ENCODE measurements at places on chromosomes 3 and 15.

GRCh38 chr15:64144192-64144564, 7.4 kb upstream of the SNX22 start:
- DNase-seq: no peak

- no peak for DNase-seq
Observed at GRCh38 chr3:116226266-116226665, 219.0 kb downstream of the LSAMP start.

DNA sequence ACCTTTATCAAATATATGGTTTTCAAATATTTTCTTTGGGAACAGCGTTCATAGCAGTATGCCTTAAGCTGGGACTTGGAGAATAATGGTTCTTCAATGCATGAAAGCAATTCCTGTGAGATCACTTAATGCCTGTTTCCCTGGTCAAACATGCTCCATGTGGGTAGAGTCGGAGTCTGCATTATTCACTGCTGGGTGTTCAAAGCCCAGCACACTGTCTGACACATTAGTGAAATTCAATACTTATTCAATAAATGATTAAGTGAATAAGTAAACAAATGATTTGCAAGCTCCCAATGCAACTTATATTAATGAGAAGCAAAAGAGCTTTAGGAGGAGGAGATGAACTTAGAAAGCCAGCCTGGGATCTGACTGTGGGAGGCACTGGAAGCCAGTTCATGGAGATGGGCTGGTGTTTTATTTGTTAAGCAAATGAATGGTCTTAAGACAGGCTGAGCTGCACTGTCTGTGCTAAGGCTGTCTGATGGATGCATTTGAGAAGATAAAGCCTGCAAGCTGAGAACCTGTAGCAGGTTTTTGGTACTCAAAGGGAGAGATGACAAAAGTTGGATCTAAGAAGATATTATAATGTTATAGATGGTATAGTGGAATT, 490.8 kb downstream of the MCTP2 start:
- DNase-seq: no peak

DNA sequence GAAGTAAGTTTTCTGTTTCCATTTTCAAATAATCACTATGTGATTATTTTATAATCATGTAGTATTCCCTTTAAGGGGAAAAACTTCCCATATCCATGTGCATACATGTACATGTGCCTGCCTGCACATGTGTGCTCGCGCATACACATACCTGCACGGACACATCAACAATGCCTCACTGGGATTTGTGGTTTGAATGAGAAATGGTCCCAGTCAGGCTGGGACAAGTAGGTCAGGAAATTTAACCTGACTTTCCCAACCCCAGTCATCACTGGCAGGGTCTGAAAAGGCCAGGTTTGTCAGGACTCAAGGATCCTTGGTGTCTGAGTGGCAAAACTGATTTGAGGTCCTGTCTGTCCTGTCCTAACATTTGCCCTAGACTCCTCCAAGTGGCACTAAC, 109.3 kb upstream of the MRPS22 start:
- DNase-seq: no peak

DNA sequence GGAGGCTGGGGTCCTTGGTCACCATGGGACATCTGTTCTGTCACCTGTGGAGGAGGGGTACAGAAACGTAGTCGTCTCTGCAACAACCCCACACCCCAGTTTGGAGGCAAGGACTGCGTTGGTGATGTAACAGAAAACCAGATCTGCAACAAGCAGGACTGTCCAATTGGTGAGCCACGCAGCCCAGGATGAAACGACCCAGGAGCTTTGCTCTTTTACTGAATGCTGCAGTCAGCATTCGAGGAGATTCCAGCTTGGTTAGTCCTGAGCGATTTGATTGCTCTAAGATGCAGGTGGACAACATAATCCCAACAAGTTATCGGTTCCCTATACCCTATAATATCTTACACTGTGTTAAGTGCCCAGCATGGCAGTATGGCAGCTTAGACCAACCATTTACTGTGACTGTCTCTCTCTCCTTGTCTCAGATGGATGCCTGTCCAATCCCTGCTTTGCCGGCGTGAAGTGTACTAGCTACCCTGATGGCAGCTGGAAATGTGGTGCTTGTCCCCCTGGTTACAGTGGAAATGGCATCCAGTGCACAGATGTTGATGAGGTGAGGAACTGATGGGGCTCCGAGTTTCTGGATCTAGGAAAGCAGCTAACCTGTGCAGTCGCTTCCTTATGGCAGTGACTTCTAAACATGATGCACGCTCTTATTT, 7.8 kb downstream of the THBS1 start:
- DNase-seq: no peak

DNA sequence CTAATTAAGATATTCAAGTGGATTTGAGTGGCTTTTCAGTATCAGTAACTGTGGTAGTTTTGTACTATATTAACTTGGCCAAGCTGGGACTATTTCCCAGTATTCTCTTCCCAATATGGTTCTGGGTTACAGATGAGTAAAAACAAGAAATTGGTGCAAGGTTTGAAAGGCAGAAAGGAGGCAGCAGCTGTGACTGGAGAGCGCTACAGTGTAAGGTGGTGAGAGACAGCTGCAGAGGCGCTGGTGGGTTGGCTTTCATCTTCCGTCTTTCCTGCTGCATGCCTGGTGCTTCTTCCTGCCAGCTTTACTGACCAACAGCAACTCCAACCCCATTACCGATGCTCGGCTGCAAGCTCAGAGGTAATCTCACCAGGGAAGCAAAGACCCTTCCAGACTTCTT, 9.8 kb downstream of the DPH3 start:
- DNase-seq: no peak

- DNase-seq: no peak
Observed at GRCh38 chr15:99187936-99188335, 61.4 kb downstream of the TTC23 start.

- DNase-seq: no peak
Observed at GRCh38 chr3:24401811-24402185, 92.9 kb downstream of the THRB start.

DNA sequence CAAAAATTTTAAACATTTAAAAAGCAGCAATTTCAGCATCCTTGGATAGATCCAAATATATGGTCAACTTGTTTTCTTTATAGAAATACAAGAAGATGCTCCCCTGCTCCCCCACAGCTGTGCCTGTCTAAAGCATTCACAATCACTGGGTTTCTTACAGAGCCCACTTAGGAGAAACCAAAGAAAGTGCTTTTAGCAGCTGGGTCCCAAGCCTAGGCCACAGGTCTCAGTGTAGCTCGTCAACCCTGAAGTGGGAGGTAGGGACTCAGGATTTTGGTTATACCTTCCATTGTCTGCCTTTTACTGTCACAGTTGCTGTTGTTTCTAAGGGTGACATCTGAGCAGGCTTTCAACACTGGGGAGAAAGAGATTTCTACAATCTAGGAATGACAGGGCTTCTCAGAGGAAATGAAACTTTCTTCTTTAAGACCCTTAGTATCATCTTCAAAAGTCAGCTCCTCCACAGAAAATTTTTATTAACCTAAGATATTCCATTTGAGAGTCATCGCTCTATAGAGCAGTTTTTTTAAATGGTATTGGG, 199.3 kb upstream of the CMC1 start:
- DNase-seq: no peak

DNA sequence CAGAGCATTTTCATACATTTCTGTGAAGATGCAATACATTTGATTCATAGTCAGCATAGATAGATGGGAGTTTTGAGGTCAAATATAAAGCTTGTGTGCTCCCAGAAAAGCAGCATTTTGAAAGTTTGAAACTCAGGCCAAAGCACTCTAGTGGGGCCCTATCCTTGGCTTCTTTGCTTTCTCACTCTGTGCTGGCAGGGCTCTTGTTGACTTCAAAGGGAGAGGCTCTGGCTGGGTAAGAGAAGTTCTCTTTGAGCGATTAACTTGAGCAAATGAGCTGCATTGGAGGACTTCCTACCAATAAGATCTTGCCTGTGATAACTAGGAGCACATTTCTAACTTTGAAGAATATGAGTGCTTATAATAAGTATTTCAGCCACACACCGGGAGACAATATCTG, 214.0 kb upstream of the RARB start:
- no peak for DNase-seq

DNA sequence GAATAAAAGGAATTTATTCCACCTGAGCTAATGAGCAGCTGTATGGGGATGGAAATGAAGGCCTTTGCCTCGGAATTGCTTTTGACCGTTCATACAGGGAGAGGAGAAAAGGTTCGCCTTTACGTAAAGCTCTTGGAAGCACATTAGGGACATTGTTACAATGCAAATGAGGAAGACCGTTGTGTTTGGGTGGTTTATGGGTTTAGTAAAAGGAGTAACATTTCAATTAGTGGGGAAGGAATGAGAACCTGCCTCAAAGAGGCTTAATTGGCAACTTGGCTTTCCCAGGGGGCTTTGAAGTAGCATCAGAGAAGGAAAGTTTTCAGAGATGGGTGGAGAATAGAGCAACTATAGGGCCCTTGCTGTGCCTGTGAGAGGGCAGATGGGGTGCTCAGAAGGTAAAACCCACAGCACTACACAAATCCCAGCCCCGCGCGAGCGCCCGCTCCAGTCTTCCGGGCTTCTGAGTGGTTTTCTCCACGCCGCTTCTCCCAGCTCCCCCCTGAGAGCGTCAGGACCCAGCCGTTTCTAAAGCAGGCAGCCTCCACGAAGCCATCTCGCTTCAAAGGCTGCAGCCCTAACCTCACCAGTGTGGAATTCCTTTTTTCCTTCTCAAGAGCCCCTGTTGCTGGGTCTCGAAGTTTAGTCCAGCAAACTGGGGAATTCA, 192.0 kb upstream of the HES1 start:
- DNase-seq: no peak

- DNase-seq: no peak
Observed at GRCh38 chr3:139969386-139969785, 34.4 kb downstream of the CLSTN2 start.

DNA sequence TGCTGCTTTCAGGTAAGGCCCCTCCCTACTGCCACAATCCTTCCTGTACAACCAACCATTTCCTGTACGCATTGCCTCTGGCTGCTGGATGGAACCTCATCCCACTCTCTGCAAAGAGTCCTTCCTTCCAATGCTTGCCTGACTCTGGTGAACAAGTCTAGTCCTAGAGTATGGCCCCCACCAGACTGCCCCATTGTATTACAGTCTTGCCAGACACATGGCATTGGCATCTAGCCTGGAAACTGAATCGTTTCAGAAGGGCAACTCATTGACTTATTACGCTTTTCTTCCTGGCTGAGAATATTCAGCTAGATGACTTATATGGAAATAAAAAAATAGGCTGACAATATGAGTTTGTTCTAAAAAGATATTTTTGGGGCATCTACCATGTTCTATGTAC, 170.3 kb downstream of the SUCLG2 start:
- no peak for DNase-seq

GRCh38 chr15:70863450-70864218, 9.7 kb upstream of the LARP6 start:
- DNase-seq: no peak

- DNase-seq: no peak
Observed at GRCh38 chr3:46228260-46229242, 13.7 kb upstream of the CCR3 start.

DNA sequence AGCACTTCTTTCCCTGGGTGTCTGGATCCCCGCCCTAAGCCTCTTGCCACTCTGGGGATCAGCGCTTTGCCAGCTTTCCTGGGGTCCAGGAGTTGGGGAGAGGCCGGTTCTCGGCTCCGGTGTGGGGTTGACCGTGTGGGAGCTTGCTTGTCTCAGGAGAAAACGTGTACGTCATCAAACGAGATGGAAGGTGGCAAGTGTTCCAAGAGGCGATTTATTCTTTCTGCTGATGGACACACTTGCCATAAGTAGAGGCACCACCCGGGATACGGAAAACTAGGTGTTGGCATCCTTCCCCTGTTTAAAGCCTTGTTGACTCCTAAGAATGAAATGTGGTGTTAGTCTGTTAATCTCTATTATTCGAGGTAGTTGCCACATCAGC, 295 bp downstream of the ZWILCH start:
- no peak for DNase-seq

DNA sequence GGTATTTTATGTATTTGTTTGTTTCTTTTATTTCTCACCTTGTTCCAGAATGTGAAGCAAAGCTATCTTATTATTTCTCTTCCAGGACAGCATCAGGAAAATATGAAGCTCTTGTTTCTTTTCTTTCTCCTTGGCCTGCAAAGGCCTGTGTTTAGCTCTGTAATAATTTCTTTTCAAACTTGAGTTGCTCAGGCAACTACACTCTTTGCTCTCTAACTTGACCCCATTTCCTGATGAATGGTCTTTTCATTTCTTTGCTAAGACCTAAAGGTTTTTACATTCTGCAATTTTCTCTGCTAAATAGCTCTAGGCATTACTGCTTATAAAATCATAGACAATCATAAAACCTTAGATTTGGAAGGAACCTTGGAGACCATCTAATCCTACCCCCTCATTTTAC, 26.2 kb upstream of the ZNF770 start:
- DNase-seq: no peak

GRCh38 chr15:99450896-99451358, 114.9 kb upstream of the MEF2A start:
- DNase-seq: peak; percentile 37

GRCh38 chr15:54605043-54605442, 591.7 kb downstream of the RSL24D1 start:
- DNase-seq: no peak

DNA sequence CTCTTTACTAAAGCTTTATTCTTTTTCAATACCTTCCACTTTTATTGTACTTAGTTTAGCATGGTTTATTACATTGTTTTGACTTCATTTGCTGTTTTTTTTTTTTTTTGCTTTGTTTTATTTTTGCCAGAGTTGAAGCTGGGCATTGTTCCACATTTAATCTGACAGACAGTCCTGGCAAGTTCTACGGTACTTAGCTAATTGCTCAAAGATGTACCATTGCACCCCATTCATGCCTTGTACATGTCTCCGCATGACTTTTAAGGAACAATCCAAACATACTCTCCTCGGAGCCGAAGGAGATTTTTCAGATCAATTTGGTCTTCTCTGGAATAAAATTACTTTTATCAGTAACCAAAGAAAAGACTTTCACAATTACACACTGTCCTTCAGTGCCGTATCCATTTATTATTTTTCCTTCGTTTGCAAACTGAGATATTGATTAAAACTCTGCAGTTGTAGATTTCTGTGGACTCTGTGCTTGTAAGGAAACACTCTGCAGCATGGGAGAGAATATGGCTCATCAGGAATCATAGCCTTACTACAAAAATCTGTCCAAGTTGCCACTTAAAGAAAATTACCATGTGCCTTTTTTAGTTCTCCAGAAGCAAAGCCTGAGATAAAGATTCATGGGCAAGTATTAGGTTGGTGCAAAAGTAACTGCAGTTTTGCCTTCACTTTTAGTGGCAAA, 952.0 kb downstream of the AGBL1 start:
- no peak for DNase-seq

- no peak for DNase-seq
Observed at GRCh38 chr15:81254277-81254915, 57.7 kb downstream of the IL16 start.

GRCh38 chr3:118960876-118961450, 73.7 kb downstream of the IGSF11 start:
- DNase-seq: no peak

DNA sequence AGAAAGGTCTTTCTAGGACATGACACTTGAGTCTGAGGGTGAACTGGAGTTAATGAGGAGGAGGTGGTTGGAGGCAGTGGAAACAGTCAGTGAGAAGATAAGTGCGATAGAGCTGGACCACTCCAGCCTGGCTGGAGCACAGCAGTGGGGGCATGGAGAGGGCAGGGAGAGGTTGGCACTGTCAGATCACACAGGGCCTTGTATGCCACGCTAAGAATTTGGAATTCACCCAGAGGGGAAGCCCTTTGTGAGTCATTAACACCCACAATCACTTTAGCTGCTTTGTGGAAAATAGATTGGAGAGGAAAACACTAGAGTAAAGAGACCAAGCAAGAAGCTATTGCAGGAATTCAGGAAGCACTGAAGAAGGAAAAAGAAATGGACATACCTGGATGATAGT, 83.3 kb downstream of the ZNF621 start:
- no peak for DNase-seq
